ENCODE measurements at places on chromosomes 4 and X.

DNA sequence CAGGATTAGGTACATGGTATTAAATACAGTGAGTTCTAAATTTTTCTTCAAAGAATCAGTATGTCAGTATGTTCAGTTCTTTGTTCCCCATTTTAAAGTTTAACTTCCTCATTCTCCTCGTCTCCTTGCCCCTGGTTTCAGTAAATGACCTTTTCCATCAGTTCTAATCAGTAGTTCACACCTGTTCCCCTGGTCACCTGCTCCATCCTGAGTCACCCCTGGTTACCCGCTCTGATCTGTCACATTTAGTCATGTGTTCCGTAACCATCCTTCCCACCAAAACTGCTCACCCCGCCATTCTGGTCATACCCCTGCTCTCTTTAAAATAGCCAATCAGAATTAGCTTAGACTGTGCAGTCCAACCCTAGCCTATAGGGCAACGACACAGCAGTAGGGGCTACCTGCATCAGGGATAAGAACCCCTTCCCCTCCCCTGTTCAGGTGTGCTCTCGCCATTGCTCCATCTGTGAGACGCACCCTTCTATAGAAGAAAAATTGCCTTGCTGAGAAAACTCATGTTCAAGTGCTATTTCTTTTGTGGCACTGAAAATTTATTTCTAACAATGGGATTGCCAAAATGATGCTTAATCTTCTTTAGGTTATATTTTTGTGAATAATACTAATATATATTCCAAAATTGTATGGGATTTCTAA is 181.3 kb downstream of the OR13H1 start:
- no peak for DNase-seq

DNA sequence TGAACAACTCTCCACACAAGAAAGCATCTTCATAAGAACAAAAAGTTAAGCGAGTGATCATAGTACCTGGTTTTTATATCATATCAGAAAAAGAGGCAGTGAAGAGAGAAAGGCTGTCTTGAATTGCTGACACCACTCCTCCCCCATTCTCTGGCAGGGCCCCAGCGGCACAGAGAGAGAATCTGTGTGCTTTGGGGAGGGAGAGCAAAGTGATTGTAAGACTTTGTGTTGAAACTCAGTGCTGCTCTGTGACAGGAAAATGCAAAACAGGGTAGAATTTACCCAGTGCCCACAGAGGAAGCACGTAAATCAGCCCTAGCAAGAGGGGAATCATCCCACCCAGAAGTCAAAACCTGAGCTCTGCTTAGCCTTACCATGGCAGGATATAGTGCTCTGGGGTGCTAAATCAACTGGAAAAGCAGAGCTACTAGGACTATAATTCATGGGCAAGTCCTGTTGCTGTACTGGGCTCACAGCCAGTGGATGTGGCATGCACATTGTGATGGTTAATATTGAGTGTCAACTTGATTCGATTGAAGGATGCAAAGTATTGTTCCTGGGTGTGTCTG is 174.6 kb downstream of the PRR32 start:
- no peak for DNase-seq

GRCh38 chr4:128168701-128169100 is 107.6 kb downstream of the LARP1B start:
- DNase-seq: no peak

DNA sequence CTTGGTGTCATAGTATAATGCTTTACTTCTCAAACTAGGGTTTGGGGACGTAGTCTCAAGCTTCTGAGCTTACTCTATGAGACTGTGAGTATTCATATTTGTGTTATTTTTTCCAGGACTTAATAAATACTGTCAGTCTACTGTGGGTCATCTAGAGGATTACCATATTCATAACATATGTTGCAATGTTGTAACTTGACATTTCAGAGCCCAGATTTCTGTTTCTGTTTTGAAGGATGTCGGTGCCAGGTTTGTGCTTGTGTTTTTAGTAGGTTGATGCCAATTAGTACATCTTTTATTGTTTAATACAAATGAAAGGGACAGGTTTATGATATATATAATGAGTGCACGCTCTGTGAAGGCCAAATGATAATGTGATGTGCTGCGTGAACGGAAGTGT is 69.6 kb downstream of the SPANXN4 start:
- DNase-seq: no peak

DNA sequence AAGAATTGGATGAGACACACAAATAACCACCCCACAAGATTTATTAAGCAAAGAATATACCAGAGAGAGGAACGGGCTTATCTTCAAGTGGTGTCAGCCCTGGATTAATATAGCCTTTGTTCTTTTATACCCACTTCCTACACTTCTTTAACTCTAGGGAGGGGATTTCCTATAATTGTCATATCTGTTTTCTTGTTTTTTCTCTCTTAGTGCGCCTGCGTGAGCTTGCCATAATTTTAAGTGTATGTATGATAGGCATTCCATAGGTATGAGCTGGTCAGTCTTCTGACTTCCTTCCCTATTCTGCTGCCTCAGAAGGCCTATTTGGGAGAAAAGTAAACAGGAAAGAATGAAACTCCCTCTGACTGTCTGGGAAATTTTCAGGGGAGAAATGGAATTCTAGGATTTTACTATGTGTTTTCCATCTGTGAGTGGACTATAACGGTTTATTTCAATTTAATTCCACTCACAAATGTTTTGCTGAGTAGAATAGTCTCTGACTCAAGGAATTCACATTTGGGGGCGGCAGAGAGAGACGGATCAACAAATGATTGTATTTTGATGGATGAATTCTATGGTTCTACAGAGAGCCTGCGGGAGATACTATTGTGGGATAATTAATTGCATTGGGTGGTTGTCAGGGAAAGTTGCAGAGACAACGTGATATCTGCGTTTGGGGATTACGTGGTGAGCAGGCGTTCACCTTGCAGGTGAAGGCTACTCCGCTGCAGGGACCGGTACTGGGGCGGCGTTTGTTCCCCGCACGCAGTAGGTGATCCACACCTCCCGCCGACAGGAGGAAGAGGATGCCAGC is 626 bp upstream of the CEP135 start:
- DNase-seq: peak; percentile 92

- no peak for DNase-seq
Measured at GRCh38 chr4:1759818-1760223, 33.3 kb upstream of the FGFR3 start.

- no peak for DNase-seq
Measured at GRCh38 chr4:141109983-141110382, 23.3 kb downstream of the RNF150 start.

DNA sequence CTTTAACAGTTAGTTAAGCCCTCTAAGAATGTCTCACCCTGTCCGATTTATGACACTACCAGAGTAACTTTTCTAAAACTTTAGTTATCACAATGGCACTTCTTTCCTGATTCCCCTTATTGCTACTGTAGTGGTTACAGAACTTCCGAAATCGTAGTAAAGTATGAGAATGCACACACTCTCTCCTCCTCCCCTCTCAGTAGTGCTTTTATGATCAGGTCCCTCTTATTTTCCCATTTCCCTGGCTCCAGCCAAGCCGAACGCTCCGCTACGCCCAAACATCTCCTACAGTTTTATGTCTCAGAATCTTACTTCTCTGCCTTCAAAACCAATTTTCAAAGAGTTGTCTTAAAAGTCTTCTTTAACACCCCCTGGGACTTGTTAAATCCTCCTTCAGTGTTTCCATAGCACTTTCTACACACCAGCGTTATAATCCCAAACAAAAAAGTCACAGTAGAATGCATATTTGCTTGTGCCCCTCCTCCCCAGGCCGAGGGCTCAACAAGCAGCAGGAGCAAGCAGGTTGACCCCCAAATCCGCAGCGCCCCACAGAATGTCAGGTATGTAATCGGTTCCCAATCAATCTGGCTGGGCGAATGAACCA is 671 bp downstream of the HPF1 start:
- DNase-seq: no peak

- no peak for DNase-seq
Measured at GRCh38 chr4:70619288-70619687, 9.3 kb upstream of the ENAM start.

DNA sequence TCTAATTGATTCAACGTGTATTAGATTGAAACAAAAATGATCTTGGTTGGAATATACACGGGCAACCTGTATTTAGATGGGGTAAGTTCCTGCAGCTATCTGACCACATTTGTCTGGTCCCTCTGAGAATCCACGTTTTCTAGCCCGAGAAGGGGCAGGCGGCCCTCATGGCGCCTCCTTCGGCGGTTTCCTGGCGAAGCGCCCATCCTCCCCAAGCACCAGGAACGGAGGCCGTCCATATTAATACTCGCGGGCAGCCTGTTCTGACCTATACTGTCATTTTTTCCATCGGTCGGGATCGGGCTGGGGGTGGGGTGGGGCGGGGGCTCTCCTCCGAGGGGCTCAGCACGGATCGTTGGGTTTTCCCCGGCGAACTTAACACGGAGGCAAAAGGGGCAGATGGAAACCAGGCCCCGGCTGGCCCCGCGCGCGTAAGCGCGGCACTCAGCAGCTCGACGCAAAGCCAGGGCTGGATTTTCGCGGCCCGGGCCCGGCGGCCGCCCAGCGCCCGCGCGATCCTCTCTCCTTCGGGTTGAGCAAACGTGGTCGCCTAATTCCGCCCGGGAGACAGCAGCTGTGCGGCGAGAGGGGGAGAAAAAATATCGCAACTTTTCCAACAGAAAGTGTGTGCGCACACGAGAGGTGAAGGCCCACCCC is 77.2 kb upstream of the BCOR start:
- DNase-seq: no peak

GRCh38 chrX:130118441-130119311 is 8.4 kb upstream of the ELF4 start:
- DNase-seq: no peak

DNA sequence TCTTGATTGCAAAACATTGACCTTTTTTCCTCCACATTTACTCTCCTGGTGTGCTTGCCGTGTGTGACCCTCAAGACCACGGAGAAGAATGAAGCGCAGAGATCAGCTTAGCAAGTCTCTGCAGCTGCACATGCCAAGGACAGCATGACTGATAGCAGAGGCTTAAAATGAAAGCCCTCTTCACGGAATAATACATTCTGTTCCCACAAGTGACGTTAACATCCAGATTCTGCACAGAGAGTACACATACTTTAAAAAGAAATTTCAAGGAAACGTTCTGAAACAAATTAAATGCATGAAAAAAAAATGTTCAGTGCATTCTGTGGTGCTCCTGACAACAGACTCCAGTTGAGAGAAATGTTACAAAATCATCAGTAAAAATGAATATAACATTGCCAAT is 60.9 kb downstream of the SLC7A11 start:
- no peak for DNase-seq

GRCh38 chr4:948936-949300 is 16.7 kb downstream of the TMEM175 start:
- no peak for DNase-seq
